NCI-H1694 (cell line): ENCODE measurements at places on chromosomes 3 and 15.

DNA sequence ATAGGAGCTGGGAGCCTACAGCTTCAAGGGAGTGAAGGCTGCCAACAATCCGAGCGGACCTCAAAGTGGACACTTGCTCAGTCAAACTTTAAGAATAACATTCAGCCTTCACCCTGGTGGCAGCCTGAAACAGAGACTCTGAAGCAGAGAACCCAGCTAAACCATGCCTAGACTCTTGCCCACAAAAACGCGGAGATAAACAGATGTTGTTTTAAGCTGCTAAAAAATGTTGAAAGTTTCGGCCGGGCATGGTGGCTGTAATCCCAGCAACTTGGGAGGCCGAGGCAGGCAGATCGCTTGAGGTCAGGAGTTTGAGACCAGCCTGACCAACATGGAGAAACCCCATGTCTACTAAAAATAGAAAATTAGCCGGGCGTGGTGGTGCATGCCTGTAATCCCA lies 29.8 kb upstream of the TRIM59 start:
- DNase-seq: no peak

GRCh38 chr3:18494251-18494650 lies 69.1 kb upstream of the SATB1 start:
- DNase-seq: no peak

GRCh38 chr15:86522721-86523120 lies 443.1 kb downstream of the AGBL1 start:
- DNase-seq: no peak

- no peak for DNase-seq
These were observed 107.9 kb upstream of the DLG1 start for GRCh38 chr3:197406266-197406665.

DNA sequence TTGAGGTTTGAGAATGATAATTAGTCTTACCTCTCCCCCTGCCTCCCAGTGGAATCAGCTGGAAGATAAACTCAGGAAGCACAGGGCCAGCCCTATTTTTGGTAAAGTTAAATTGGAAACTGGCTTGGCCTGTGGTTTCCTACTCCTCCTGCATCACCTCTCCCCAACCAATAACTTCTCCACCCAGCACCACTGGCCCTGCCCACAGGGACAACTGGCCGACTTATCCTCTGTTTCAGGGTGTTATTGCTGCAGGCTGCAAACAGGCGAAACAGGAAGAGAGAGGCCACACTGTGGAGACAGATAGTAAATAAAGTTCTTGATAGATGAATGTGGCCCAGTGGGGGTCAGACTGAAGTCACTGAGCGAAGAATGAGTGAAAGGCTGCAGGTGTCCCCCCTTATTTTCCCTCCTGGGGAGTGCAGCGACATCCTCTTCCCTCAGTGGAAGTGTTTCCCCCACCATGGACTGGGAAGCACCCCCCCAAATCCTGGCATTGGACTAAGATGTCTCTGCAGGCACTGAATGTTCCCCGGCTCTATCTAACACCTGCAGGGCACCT lies 47.1 kb downstream of the PDIA5 start:
- no peak for DNase-seq

DNA sequence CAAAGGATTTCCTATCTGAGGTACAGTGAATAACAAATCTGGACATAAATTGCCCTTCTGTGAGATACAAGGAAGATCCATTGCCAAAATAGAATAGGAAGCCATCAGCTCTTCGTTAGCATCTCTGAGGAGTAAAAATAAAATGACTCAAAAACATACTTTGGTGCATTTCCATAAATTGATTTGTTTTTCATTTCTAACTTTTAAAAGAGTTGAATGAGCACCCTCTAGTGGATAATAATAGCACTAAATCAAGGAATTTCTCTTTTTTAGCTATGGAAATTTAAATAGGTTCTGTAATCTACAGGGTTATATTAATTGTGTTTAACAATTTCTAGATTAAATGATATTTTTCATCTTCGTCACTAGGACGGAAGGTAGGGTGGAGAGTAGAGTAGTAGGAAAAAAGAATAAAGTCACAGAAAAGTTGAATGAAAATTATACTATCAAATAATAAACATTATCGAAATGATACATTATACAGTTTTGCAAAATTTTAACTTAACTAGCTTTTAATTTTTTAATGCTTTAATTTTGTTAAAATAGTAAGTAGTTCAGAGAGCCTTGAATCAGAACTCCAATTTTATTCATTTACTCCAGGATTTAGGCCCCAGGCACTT lies 6.4 kb downstream of the NSUN3 start:
- no peak for DNase-seq

DNA sequence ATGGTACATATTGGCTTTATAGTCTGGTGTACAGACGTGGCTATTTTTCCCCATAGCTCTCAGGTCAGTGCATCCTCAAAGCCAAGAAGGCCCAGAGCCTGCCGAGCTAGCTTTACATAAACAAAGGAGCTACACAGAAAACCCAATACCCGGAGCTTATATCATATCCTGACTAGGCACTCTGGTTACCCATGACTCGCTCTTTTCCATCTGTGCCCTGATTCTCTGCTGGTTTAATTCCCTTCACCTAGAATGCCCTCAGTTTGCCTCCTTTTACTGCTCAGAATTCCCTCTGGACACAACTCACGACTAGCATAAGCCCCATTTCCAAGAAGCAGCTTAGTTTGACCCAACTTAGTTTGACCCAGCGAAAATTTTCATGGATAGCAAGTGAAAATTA lies 110.8 kb downstream of the TIGIT start:
- no peak for DNase-seq

GRCh38 chr3:61947456-61947855 lies 386.1 kb downstream of the PTPRG start:
- no peak for DNase-seq

DNA sequence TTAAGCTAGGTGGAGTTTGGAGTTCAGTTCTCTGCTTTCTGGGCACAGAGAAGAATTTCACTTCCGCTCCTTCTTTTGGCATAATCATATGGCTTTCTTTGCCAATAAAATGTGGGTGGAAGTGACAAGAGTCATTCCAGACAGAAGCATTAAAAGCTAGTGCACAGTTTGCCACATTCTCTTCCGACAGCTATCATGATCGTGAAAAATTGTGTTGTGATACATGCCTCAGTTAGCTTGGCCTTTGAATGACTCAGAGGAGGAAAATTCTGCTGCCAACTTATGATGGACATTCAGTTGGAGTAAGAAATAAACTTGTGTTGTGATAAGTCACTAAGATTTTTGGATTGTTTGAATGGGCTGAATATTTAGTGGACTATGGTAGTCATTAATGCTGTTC lies 291.7 kb upstream of the SATB1 start:
- no peak for DNase-seq

GRCh38 chr15:89051875-89052274 lies 36.4 kb upstream of the ABHD2 start:
- DNase-seq: no peak

DNA sequence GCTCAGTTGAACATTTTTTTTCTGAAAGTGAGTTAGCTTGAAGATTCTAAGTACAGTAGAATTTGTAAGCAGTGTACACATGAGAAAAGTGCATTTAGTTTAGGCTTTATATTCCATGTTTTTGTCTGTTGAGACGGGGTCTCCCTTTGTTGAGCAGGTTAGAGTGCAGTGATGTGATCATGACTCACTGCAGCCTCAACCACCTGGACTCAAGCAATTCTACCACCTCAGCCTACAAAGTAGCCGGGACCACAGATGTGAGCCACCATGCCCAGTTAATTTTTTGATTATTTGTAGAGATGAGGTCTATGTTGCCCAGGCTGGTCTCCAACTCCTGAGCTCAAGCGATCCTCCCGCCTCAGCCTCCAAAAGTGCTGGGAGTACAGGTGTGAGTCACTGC lies 5.3 kb upstream of the CSNK1G1 start:
- DNase-seq: no peak

- DNase-seq: no peak
These were observed 262.2 kb downstream of the CHL1 start for GRCh38 chr3:458653-459310.

GRCh38 chr15:61169904-61170695 lies 59.0 kb downstream of the RORA start:
- no peak for DNase-seq

- DNase-seq: no peak
These were observed 14.0 kb upstream of the COPG1 start for GRCh38 chr3:129235344-129235917.

DNA sequence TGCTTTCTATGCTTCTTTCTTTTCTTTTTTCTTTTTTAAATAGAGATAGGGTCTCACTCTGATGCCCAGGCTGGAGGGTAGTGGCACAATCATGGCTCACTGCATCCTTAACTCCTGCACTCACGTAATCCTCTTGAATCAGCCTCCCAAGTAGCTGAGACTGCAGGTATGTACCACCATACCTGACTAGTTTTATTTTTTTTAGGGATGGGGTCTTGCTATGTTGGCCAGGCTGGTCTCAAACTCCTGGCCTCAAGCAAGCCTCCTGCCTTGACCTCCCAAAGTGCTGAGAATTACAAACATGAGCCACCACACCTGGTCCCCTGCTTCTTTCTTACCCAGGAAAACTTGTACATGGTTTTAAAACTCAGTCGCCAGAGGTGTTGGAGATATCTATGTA lies 24.2 kb upstream of the HDC start:
- DNase-seq: no peak

DNA sequence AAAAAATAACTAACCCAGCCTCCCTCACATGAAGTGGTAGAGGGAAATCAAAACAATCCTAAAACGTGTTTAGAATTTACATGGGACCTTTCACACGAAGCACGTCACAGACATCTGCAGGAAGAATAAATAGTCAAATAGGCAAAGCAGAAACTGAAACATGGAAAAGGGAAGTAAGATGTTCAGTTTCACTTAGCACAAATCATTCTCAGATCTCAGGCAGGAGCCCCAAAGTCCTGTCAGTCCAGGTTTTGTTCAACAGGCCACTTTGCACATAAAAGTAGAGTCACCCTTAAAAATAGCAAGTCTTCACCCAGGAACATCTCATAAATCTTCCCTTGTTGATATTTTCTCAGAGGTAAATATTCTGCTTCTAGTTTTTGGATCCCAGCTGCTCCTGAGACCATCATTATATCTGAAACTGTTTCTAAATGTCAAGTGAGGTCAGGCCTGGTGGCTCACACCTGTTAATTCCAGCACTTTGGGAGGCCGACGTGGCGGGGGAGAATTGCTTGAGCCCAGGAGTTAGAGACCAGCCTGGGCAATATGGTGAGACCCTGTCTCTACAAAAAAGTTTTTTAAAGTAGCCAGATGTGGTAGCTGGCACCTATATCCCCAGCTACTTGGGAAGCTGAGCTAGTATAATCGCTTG lies 1.9 kb downstream of the RUBCN start:
- no peak for DNase-seq

- no peak for DNase-seq
These were observed 211.9 kb upstream of the MRPL3 start for GRCh38 chr3:131714585-131715220.

GRCh38 chr3:32405711-32406323 lies 14.2 kb downstream of the CMTM7 start:
- DNase-seq: no peak

DNA sequence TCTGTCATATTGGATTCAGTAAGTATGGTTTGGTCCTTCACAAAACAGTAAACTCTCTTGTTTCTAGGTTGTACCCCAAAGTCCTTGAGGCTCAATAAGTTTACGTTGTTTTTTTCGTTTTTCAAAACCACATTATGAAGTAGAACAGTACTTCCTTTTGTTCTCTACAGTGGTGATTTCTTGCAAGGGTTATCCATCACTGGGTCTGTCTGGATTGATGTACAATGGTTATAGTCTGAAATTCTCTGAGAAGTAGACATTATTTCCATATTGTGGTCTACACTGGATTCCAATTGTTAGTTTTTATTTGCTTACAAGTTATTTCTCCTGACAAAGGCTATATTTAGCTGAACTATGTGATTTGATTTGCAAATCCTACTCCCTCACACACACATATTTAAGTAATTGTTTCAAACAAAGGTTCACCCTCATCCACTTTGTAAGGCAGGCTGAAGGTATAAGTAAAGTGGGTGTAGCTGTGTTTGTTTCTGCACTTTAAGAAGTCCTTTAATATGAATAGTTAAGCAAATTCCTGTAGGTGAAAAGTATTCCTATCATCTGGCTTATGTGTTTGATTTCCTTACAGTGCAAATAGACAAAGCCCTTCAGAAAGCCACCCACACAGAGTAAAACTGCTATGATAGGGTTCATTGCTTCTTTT lies 64.2 kb upstream of the MME start:
- DNase-seq: no peak

DNA sequence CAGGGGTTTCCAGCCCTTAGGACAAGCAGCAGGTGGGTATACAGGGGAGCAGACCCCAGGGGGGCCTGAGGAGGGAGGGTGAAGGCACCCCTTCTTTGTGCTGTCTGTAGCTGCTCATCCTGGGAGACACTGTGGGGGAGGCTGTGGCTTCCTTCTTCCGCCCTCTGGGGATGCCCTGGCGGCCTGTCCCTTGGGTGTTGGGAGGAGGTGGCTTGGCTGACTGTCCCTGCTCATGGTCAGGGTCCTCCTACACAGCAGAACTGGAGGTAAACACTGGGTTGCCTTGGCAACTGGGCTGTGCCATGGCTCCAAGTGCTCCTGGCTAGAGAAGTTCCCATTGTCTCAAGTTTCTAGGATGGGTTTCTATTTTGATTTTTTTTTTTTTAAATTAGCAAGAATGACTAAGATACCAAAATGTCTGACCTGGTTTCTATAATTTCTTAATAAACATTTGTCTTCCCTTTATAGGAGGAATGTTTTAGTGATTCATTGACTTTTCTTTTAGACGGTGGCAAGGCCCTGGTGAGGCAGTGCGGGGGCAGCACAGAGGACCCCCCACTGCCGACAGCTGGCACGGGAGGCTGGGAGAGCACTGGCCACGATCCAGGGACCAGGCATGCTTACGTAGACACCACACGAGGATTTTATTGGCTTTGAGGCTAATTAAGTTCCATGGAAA lies 12.4 kb downstream of the KLF13 start:
- no peak for DNase-seq

DNA sequence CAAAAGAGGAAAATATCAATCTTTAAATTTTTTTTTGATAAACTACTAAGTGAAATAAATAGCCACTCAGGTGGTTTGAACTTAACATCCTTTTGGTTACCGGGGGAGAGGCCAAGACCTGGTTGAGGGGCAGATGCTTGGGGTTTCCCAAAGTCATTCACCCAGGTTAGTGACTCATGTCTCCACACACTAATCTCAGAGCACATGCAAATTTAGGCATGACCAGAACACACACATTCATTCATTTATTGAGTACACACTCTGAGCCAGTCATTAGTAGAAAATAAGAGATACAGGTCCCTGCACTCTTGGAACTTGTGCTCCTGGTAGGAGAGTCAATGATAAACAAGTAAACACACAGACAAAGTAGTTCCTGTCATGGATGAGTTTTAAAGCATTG lies 7.3 kb downstream of the ILDR1 start:
- DNase-seq: no peak

DNA sequence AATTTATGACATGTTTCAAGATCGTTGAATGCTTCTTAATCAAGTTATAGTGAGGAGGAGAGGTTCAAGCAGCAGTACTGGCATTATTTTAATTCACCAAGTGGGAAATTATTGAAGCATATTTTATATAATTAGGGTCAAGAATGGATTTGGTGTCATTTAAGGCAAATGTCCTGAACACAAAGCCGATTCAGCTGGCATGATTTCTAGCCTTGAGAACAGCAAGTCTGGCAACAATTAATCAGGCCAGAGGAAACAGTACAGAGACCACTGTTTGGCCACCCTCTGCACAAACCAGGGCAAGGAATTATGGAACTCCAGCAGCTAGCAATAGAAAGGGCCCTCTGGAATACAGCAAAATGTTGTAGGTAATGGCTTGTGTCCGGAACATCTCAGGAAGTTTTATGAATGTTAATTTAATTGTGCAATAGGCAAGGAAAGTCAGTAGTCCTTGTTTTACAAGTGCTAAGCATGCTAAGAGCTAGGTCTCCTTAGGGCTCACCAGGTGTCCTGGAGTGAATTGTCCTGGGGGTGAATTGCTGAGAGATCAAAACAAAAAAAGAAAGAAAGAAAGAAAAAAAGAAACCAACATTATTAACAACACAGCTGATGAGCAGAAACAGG lies 38.7 kb upstream of the SNRK start:
- DNase-seq: no peak
